ENCODE measurements at places on chromosomes 3 and 15. TPM values are rescaled to one million over a fixed set of nuclear protein-coding genes. Genes with fewer than 3 reads are reported as not detected.

Gene CYP1A2
- total RNA-seq: not detected

Gene DGKG
- total RNA-seq: 45.2 TPM

Gene ATP13A5
- total RNA-seq: not detected

Gene SMAD3
- total RNA-seq: 31.0 TPM

Gene FETUB
- total RNA-seq: not detected

Gene CLDN16
- total RNA-seq: 0.09 TPM

Gene MTHFS
- total RNA-seq: 9.4 TPM

Gene RBP2
- not detected for total RNA-seq

Gene PCSK6
- 2.6 TPM for total RNA-seq

Gene SLCO2A1
- not detected for total RNA-seq

Gene CHRM5
- not detected for total RNA-seq

Gene TMEM45A
- 5.0 TPM for total RNA-seq

GRCh38 chr3:57910990-57911389 is 97.2 kb upstream of the FLNB start:
- DNase-seq: peak; percentile 5

- DNase-seq: peak; percentile 89
Observed at GRCh38 chr15:75455424-75455981, 4.0 kb upstream of the SIN3A start.

GRCh38 chr3:65951836-65952505 is 86.7 kb downstream of the MAGI1 start:
- no peak for DNase-seq

GRCh38 chr15:74779162-74779648 is 2.7 kb upstream of the CSK start:
- no peak for DNase-seq

DNA sequence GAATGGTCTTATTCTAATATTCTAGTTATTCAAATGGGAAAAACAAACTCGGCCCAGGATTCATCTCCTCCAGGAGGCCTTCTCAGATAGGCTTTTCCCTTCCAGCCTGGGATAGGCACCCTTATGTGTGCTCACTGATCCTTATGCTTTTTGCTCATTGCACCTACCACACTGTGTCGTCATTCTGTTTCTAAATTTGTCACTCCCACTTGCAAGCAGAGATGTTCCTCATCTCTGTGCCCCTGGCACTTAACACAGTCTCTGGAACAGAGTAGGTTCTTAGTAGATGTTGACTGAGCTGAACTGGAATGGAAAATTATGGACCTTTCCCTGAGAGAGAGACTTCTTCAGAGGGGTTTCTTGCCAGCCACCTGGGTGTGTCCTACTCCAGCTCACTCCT is 18.7 kb upstream of the SPG11 start:
- DNase-seq: no peak

GRCh38 chr3:53171064-53171418 is 10.0 kb downstream of the PRKCD start:
- no peak for DNase-seq

DNA sequence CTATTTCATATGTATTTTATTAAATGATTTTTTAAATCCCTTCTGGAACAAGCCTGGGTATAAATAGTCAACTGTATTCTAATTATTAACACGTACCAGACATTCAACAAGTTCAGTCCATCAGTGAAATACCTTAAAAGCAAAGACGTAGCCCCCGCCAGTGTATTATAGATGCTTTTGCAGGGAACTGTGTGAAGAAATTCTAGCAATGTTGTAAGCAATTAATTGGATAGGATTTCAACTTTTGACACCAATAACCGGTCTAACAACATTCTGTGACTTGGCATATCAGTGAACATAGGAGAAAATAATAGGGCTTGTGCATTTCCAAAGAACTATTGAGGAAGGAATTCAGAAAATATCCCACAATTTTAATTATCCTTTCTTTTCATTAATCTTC is 67.2 kb upstream of the TGFBR2 start:
- no peak for DNase-seq

GRCh38 chr3:27221264-27221932 is 147.8 kb downstream of the NEK10 start:
- peak; percentile 5 for DNase-seq

DNA sequence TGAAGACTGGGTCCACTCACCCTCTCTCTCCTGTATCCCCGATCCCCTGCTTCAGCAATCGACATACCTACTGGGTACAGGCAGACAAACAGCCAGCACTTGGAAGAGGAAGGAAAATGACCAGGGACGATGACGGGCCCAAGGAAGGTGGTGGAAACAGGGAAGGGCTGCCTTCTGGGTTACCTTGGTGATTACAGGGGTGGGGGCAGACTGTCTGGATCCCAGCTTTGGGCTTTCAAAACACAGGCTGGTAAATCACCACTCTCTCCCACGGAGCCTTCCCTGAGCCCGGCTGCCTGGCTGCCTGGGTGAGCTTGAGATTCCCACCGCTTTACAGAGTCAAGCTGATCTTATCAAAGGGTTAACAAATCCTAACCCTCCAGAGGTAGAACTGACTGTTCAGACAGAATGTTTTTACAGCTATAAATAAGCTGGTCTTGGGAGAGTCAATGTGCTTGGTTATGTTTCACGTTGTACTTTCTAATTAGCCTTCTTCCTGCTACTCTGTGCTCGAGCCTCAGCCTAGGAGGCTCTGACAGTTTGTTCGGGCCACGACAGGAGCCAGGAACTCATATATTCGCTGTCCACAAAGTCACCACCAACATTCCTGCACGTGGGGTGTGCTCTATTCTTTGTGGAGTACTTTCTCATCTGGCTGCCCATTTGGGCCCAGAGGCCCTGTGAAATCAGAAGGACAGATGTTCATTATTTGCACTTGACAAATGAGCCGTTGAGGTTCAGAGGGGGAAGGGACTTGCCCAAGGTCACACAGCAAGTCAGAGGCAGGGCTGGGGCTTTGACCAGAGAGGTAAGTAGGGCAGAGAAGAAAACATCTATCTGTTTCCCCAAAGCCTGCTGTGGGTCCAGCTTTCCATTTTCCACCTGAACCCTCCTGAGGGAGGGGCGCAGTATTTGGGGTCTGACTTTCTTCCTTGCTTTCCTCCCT is 63.5 kb downstream of the FEM1B start:
- no peak for DNase-seq

DNA sequence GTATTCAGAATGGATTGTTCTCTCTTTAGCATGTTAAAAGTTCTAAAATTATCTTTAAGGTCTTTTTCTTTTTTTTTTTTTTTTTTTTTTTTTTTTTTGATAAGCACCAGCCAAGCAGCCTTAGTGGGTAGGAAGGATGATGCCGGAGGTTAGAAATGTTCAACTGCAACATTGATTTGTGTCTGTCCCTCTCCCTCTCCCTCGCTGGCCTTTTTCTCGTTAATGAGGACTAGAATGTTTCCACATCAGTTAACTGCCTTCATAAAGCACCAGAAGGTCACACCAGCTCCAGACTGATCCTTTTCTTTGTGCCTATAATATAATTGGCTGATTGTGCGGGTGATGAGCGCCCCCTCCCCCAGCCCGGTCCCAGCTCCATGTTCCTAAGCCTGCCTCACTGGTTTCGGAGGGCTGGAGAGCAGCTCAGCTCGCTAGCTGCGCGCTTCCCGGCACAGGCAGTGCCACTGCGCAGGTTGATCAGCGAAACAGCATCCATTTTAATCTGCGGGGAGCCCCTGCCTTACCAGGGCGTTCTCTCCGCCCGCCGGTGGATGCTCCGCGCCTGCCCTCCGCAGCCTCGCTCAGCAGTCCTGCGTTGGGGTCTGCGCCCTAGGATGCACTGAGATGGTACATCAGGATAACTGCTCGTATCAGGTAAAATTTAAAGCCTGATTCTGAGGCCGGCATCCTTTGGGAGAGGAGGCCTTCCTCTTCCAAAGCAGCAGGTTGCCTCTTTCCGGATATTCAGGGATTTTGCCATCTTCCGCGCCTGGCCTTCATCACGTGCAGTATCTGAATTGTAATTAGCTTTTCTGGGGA is 148.9 kb upstream of the IL12A start:
- no peak for DNase-seq

- DNase-seq: no peak
Observed at GRCh38 chr3:156161172-156161571, 40.8 kb downstream of the KCNAB1 start.

- DNase-seq: peak; percentile 61
Observed at GRCh38 chr3:133377396-133377795, 22.5 kb upstream of the BFSP2 start.

DNA sequence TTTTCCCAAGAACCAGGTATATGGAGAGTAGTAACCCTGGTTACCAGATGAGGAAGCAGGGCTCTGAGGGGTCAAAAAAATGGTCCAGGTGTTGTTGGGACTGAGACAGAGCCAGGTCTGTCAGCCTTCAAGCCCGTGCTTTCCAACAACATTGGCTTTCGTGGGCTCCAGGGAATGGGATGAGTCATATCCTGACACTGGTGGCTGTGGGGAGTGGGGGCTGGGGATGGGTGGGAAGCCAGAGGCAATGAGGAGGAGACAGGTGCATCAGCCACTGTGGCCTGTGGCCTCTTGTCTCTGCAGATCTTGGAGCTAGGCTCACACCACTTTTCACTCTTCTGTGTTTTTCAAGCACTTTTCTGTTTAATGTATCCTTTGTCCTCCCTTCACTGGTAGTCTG is 38.2 kb downstream of the CORO2B start:
- no peak for DNase-seq

DNA sequence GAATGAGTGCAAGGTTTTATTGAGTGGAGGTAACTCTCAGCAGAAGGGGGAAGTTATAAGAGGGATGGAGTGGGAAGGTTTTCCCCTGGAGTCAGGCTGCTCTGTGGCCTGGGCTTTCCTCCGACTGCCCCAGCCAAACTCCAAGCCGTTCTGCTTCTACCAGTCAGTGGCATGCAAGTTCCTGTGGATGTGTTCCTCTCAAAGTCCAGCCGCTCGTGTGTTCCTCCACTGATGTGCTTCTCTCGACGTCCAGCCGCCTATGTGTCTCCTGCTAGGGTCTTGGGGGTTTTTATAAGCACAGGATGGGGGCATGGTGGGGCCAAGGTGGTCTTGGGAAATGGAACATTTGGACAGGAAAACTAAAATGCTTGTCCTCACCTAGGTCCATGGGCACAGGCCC is 9.0 kb upstream of the U2SURP start:
- DNase-seq: no peak

DNA sequence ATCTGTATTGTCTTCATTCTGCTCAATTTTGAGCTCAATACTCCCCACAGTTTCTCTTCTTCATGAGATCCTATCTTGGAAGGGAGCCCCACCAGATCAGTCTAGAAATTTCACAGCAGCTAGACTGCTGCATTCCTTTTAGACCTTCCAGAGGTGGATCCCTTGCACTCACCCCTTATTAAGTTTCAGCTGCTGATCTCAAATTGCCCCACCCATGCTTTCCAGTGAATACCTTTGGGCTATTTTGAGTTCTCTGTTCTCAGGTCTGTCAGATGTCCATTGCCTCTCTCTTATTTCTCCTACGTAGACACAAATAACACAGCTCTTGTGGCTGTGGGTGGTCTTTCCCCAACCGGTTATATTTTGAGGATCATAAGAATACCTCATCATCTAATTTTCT is 60.8 kb downstream of the GPR156 start:
- DNase-seq: no peak

DNA sequence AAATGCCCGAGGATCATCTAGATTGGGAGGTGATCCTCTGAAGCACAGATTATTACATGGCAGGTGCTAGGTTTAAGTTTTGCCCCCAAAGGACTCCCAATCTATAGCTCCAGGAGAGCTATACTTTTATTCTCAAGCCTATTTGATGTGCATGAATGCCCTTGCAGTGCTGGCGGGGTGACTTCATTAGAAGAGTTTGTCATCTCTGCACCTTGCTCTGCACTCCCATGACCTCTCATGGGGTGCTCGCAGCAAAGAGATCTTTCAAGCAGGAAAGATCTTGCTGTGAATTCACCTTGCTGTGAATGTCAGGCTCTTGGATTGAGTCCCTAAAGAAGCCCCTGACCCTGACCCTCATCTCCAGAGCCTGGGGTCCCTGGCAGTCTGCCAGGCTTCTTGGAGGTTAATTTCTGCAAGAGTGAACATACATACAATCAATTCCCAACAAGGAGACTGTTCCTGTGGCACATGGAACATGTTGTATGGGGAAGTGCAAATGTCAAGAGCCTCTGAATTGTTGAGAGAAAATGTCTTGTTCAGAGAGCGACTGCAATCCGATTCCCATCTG is 45.9 kb downstream of the FAM43A start:
- DNase-seq: no peak

DNA sequence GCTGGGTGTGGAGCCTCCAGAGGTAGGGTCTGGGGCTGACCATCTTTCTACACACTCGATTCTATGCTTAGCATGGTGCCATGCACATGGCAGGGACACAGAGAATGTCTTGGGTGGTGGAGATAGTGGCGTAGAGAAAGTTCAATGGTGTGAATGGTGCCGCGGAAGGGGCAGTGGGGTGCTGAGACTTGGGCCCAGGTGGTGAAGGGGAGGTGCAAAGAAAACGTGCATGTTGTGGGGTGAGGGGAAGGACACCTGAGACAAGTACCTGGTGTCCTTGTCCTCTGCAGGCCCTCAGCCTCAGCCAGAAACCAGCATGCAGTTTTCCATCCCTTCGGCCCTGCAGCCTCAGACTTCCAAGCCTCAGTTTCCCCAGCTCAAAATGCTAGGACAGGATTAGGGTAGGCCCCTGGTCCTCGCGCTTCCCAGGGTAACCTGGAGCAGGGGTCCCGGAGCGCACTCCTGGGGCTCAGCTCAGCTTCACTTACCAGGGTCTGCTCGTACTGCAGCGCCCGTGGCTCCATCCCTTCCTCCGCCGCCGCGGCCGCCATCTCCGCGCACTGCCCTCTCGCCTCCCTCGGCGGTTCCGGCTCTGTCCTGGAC is 375 bp downstream of the CLCN2 start:
- DNase-seq: no peak

DNA sequence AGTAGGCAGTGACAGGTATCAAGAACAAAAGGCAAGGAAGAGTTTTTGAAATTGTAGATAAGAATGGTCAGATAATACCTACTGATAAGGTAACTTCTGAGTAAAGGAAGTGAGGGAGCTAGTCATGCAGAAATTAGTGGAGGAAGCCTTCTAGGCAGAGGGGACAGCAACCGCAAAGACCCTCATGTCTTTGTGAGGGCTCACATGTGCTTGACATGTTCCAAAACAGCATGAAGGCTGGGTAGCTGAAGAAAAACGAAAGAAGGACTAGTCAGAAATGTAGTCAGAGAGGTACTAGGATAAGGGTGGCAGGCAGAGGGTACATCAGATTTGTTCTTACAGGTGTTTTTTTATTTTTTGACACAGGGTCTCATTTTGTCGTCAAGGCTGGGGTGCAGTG is 5.3 kb downstream of the SIN3A start:
- no peak for DNase-seq

- peak; percentile 21 for DNase-seq
Observed at GRCh38 chr15:100766243-100767000, 113.2 kb upstream of the ALDH1A3 start.

DNA sequence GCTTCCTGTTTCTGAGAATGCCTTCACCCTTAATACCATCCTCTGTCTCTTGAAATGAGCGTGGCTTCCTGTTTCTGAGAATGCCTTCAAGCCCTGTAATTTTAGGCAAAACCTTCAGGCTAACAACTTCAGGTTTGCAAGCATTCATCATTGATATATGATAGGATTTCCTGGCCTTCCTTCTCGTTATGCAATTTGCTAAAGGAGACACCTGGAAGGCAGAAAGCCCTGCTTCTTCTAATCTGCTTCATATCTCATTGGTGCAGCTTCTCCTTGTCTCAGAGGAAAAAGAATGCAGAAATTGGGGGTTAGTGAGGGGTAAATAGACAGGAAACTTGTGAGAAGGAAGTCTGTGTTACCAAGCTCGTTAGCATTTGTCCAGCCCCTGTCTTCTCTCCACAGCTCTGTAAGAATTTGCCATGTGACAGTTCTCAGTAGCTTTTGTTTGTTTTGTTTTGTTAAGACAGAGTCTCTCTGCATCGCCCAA is 7.3 kb downstream of the ARL6IP5 start:
- DNase-seq: peak; percentile 27

- DNase-seq: no peak
Observed at GRCh38 chr15:45129651-45130129, at the start of the genes DUOX1 and DUOXA1. DUOX1 (plus strand) TSS chr15:45129994; CDS start chr15:45131967, 1,973 bp downstream. DUOXA1 (minus strand) TSS chr15:45129879; CDS start chr15:45123014, 6,865 bp downstream.
